Left hindlimb (tissue), 1 donor: ENCODE measurements at places on chromosomes 2 and 18.

DNA sequence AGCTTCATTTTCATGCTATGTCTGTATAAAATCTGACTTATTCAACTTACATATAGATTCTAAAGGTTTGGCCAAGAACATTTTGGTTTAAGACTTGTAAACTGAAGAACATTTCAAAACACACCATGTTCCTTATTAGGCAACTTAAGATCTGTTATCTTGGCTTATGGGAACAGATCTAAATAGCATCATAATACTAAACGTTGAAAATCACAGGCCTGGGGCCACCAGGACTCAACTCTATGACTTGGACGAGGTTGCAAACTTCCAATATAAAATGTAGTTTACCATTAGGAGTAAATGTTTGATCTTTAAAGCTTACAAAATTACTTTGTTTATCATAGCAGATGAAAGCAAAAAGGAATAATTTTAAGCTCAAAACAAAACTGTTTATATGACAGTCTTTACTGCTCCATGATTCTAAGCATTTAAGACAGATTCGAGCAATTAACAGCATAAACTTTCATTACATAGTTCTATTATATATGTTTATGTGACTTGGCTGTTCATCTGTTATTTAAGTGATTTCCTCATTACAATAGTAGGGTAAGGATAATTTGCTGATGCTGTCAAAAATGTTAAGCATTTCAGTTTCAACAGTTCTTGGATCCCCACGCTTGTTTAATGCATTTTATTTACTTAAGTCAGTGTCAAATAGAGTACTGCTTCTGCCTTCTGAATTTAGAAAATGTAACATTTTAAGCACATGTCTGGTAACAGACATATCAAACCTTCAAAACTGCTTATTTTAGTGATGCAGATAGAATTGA is 8.3 kb downstream of the TCF4 start:
- no peak for DNase-seq

DNA sequence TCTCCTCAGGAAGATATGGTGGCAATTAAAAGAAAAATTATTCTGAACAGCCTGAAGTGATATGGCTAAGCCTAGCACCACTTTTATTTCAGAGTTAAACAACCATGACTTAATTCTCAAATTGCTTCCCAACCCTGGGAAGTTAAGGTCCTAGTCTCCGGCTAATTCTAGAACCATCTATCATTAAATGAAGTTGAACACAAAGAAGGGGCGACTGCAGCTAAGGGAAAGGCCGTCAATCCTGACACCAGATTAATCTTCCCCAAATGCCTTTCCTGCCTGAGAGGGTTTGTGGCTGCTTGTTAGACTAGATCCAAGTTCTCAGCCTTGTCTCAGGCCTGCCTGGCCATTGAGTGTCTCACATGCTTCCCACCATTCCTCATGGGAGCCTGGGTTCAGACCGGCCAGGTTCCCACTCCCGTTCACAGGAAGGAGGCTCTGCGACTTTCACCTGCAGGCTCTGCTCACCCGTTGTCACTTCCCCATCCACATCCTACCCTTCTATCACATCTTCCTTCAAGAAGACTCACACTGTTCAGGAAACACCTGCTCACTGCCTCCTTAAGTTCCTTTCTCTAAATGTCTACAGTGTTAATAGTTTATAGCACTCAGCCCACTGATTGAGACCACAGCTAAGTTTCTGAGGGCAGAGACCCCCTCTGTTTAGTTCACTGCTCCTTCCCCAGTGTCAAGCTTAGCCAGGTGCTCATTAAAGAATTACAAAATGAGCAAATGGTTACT is 282.9 kb upstream of the REV1 start:
- no peak for DNase-seq

GRCh38 chr18:3251249-3251962 is 3.8 kb downstream of the MYL12A start:
- DNase-seq, result no peak

DNA sequence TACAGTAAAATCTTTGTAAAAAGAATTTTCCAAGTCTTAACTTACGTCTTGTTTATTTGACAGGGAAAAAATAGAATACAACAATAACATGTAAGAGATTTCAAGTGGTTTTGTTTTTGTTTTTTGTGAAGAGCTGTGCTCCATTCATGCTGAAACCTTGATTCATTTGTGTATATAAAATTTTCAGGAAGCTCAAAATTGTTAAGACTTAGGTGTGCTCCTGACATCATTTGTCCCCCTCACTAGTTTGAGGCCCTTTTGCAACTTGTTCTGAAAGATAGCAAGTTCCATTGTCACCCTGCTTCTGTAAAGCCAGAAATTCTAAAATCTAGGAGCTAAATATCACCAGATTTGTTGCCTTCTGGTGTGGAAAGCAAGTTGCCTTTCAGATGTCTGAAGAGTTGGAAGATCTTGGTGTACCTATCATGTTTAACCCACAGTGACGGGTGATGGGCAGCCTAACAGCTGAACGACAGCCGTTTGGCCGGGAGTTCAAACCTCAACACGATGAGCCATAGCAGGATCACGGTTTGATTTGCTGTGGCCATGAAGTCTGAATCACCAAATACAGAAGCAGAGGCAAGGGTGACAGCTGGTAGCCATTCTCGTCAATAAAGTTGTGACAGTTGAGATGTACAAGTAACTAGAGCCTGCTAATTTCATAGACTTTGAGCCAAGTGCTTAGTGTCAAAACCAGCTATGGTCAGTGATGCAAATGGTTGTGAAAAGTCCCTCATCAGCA is 205.5 kb upstream of the SP5 start:
- peak; percentile 44 for DNase-seq
